ENCODE measurements at places on chromosomes 6 and 20.

- no peak for DNase-seq
These were observed 29.3 kb downstream of the CST8 start for GRCh38 chr20:23520185-23520584.

DNA sequence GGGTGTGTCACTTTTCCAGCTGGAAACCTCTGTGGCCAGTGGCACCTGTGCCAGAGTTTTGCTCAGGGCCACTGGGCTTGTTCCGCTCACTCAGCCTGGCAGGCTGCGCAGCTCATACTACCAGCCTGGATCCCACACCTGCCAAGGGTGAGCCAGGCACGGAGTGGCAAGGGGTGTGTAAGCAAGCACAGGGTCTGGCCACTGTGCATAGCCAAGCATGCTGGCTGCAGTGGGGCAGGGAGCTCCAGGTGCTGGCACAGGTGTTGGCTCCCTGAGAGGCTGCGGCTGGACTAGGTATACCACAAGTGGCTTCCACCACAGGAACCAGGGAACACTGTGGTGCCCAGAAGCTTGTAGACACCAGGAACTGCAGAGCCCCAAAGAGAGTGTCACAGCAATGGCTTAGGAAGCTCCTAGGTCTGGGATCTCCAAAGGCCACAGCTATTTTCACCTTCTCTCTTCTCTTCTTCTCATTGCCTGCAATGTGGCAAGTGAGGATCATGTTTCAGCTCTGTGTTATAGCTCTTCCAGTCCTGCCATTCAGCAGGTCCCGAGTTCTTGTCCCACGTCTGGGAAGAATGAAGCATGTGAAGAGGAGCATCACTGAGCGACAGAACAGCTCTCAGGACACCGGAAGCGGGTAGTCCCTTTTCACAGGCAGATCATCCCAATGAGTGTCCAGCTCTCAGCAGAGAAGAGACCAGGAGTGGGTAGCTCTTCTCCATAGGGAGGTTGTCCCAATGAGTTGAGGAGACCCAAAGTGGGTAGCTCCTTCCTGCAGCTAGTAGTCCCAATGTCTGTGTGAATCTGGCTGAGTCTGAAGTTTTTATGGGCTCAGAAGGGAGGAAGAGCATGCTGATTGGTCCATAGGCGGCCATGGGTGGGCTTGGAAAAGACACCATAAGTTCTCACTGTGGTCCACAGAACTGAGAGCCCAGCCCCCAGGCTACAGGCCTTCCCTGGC lies 41.3 kb downstream of the WASF1 start:
- no peak for DNase-seq

- no peak for DNase-seq
These were observed 23.7 kb upstream of the TFAP2C start for GRCh38 chr20:56605261-56605996.

DNA sequence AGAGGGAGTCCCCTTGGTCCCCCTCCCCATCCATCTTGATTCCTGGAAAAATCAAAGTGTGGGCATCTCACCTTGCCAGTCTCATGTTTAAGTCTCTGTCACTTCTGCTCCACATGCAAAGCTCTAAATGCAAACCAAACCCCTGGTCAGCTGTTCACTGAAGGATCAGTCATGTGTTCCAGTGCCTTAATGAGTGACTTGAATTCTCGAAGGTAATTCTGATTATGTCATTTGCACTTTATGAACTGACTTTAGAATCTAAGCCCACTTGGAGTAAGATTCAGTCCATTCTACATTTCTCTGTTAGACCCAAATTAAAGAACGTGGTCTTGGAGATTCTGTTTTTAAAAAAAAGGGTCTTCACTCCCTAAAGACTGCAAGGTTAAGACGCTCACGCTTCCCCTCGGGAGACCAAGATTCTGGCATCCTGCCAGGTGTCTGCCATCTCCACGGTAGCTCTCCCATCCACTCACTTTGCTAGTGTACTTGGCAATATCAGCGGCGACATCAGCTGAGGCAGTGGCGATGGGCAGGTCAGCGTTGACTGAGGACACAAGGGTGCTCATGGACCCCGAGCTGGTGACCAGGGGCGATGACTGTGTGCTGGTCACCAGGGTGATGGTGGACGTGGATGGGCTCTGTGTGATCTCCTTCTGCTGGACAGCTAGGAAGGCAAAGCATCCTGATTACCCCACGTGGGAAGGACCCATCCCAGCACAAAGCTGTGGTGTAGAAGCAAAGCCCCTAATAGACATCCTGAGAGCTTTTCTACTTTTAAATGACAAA lies 120.5 kb downstream of the ZMYND8 start:
- no peak for DNase-seq

- no peak for DNase-seq
These were observed 70.4 kb upstream of the KCNQ5 start for GRCh38 chr6:72551470-72551869.

All from T follicular helper cell (primary cell).